ENCODE measurements at places on chromosomes 1 and 21.

DNA sequence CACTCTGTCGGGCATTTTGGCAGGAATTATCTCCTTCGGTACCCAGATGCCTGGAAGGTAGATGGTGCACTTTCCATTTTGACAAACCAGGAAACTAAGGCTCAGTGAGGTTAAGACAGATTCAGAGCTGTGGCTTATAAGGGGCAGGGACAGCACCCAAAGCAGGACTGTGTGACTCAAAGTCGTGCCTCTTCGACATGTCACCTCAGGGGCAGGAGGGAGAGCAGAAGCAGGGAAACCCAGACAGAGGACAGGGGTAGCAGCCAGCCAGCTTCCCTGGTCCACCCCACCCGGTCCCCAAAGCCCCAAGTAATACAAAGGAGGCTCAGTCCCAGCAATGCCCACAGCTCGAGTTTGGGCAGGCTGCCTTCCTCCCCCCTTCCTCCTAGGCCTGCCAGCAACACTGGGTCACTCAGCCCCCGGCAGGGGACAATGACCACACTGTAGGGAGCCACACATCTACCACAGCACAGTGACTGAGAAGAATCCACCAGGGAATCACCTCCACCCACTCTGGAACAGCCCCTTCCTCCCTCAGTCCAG, 2.5 kb downstream of the RHOC start:
- DNase-seq, result peak; percentile 62

DNA sequence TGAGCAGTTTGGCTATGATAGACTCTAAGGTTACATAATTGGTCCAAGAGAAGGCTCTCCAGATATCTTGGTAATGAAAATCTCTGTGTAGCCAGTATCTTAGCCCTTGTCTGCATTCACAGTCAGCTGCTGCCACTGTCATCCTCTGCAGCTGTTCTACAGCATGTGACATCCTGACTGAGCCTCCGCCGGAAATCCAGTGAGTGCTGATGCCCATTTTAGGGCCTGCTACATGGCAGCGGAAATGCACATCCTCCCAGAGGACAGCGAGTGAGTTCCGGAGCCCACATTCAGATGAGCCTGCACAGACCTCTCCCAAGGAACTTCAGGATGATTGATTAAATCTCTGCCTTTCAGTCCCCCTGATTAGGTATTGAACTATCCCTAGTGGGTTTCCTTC, 237.1 kb downstream of the HHIPL2 start:
- no peak for DNase-seq

DNA sequence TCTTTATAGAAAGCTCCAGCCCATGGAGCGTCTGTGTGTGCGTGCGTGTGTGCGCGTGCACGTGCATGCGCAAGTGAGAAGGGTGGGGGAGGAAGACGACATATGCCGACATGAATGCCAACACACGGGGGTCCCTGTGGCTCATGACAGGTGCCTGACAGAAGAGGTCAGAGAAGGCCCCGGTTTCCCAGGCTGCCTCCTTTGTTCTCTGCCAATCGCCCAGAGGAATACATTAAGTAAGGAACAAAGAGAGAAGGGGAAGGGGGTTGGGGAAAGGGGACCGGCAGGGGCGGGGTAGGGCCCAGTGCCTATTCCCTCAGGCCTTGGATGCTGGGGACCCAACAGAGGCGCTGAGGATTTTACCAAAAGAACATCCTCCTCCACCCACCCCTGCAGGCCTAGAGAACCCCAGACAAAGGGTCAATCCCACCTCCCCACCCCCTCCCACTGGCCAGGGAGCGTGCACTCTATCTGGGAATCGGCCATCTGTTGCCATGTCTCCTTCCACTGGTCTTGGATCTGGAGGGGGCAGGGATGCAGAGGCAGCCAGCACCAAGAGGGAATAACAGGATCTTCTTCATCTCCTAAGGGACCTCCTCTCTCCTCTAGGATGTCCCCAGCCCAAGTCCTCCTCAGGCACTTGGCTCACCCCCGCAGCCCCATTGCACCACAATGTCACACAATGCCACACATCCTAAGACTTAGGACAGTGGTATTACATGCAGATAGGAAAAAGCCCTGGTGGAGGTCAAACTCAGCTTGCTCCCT, 39.4 kb downstream of the PIK3C2B start:
- no peak for DNase-seq

DNA sequence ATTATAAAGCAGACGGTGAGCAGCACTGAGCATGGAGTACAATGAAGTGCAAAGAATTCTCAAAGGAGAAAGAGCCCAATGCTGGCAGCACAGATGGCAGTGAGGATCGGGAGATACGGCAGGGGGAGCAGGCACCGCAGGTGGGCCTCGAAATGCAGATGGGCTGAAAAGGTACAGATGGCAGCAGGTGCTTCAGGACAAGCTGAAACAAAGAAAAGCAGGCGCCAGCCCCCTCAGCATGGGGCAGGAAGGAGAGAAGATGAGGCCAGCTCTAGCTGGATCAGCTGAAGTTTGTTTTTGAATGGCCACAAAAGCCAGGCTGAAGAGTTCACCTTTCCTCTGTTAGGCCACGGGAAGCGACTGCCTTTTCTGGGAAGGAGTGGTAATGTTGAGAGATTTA, 7.7 kb downstream of the CFAP298 start:
- no peak for DNase-seq

DNA sequence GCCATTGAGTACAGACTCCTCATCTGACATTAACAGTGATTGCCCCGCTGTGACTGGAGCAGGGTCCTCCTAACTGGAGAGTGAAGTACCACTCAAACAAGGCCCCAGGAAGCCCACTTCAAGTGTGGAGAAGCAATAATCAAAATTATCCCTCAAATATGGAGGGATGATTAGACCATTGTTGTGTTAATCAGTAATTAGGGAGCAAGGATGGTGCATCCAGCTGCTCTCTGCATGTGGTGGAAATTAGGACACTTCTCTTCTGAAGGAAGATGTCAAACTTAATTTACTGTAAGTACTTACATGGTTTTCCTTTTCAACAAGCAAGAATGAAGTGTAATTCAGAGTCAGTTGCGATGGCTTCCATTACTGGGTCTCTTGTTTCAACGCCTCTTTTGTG, 3.4 kb upstream of the ZP4 start:
- DNase-seq, result no peak

DNA sequence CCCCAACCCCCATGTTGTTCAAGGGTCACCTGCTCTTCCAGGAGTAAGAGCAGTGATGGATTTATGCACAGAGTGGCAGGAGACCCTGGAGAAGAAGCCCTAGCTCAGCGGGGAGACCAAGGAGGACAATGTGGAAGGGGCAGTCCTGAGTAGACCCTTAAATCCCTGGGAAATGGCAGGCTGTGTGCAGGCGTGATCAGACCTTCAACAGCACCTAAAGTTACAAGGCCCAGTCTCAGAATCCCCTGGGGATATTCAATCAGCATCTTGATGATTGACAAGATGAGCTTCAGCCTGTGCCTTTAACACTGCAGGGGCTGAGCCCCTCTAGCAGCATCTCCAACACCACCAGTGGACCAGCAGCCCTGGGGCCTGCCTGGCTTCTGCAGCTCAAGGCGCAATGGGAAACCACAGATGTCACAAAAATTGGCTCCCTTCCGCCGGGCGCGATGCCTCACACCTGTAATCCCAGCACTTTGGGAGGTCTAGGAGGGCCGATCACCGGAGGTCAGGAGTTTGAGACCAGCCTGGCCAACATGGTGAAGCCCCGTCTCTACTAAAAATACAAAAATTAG, 60.4 kb downstream of the IRF2BP2 start:
- no peak for DNase-seq

DNA sequence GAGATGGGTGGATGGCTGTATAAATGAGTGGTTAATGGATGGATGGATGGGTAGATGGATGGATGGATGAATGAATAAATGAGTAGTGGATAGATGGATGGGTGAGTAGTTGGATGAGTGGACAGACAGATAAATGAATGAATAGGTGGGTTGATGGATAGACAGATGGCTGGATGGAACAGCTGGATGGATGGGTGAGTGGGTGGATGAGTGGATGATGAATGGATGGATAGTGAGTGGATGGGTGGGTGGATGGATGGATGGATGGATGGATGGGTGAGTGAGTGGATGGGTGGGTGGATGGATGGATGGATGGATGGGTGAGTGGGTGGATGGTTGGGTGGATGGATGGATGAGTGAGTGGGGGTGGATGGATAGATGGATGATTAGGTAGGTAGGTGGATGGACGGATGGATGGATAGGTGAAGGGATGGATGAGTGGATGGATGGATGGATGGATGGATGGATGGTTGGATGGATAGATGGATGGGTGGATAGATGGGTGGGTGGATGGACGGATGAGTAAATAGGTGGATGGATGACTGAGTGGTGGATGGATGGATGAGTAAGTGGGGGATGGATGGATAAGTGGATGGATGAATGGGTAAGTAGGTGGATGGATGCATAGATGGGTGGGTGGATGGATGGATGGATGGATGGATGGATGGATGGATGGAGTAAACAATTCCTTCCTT, 246.6 kb downstream of the KAZN start:
- DNase-seq, result no peak

GRCh38 chr1:171017426-171017825, 73.3 kb upstream of the FMO3 start:
- no peak for DNase-seq

DNA sequence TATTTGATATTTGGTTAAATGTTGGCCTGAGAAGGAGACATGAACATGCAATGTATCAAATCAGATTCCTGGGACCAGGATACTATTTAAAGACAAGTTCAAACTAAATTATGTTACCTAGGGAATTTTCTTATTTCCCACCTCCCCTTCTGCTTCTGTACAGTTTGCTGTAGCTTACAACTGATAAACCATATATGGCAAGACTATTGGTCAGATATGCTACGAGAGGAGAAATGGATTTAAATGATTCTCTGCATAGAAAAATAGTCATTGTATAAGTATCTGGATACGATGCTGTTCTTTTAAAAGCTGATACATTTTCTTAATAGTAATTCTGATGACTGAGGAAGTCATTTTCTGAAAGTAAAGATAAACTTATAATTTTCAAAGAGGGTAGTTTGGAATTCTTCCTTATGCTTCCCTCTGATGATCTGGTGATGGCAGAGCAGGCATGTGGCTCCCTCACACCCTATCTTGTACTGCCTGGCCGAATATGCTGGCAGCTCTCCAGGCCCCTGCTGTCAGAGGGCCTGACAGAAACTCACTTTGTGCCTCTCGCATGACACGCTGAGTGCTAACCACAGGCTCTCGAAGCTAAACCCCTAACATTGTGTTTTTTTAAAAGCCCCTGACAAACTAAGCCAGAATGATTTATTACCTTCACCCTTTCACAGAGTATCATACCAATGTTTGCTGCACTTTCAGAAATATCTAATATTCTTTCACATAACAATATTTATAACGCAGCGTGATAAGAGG, 19.4 kb downstream of the RRP15 start:
- DNase-seq, result no peak

All from stimulated activated CD4-positive, alpha-beta T cell treated with anti-CD3 and anti-CD28 coated beads, Interleukin-1b, Interleukin-23, amount 100 ng/mL, for 48 hours (primary cell).